ENCODE measurements at places on chromosomes 2 and 18. TPM values are rescaled to one million over a fixed set of nuclear protein-coding genes. Genes with fewer than 3 reads are reported as not detected.

Gene CACNB4
- 17.7 TPM for total RNA-seq

Gene TANC1
- total RNA-seq: 18.9 TPM

Gene TP53I3
- 19.6 TPM for total RNA-seq

Gene MARCHF4
- not detected for total RNA-seq

Gene PHLPP1
- total RNA-seq: 15.4 TPM

Gene AFG3L2
- 43.5 TPM for total RNA-seq

Gene PPP4R3B
- total RNA-seq: 56.4 TPM

Gene SMC6
- 23.4 TPM for total RNA-seq

Gene CNRIP1
- total RNA-seq: 35.7 TPM

Gene PLCL1
- 6.6 TPM for total RNA-seq

Gene GKN2
- not detected for total RNA-seq

Gene KCNG2
- total RNA-seq: 1.6 TPM

Gene SIX3
- not detected for total RNA-seq

Gene ABCG8
- total RNA-seq: 0.15 TPM

Gene ALPP
- total RNA-seq: not detected

Gene PIGN
- 33.1 TPM for total RNA-seq

Gene IL36RN
- total RNA-seq: not detected

Gene DNAJC5G
- not detected for total RNA-seq

Gene POTEJ
- not detected for total RNA-seq

Gene NCKAP5
- total RNA-seq: 10.5 TPM

Gene MRO
- total RNA-seq: 3.0 TPM

Gene SNED1
- 35.2 TPM for total RNA-seq

Gene SERPINB13
- total RNA-seq: not detected

Gene DES
- 29.6 TPM for total RNA-seq

Gene MAT2A
- 236 TPM for total RNA-seq

Gene RAB6D
- total RNA-seq: not detected

Gene ABCG5
- total RNA-seq: not detected

Gene MAP3K19
- total RNA-seq: not detected

Gene GREB1
- 5.4 TPM for total RNA-seq

Gene SKOR2
- not detected for total RNA-seq

Gene C1QL2
- 0.66 TPM for total RNA-seq

Gene NEU4
- total RNA-seq: 0.33 TPM

Gene SERPINB7
- not detected for total RNA-seq

Gene MYL12B
- 335 TPM for total RNA-seq

Gene EFR3B
- 0.16 TPM for total RNA-seq

Gene TAF4B
- total RNA-seq: 14.1 TPM

Gene REL
- 17.0 TPM for total RNA-seq

Gene CDK5R2
- total RNA-seq: not detected

Gene MDH1B
- total RNA-seq: 0.64 TPM

Gene KCNS3
- 76.4 TPM for total RNA-seq

Gene TNFRSF11A
- 6.4 TPM for total RNA-seq

Gene BCS1L
- total RNA-seq: 32.4 TPM
